ENCODE measurements at places on chromosomes 1 and 21. TPM values are rescaled to one million over a fixed set of nuclear protein-coding genes. Genes with fewer than 3 reads are reported as not detected.
A peak's percentile ranks its signal among the peaks of the same experiment; 100 is the strongest.

- no peak overlapping the region for H3K4me3 ChIP-seq
- no peak for DNase-seq
- no peak overlapping the region for H3K27ac ChIP-seq
- no peaks in the 10 kb centered on the region for H3K36me3 ChIP-seq
Observed at GRCh38 chr1:107867422-107867821, 97.6 kb downstream of the VAV3 start.

Gene WDR26
- 101 TPM for total RNA-seq

DNA sequence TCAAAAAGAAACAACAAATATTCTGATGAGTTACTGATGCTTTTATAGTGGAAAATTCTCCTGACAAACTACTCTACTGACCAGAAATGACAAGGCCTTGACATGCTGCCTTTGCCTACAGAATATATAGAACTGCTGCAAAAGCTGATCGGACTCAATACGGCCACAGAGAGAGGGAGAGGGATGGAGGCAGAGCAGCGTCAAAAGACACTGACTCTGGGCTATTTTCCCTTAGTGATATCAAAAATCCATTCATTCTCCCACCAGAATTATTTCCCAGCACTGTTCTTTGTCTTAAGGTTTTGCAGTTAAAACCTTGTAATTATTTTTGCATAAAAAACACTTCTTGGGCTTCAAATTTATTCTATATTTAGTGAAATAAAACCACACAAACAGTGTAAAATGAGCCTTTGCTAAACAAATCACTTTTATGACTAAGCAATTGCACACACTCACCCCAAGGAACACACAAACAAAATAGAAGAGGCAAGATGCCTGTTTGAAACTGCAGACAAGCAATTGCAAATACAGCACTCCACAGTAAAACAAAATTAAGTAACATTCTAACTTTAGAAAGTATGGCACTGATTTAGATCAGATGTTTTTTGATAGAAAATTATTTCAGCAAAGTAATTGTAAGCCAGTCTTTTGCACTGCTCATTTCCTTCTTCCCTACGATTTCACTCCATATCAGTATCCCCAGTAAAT lies 1036.4 kb downstream of the ADGRL2 start:
- H3K27ac ChIP-seq = no peak overlapping the region
- no peaks in the 10 kb centered on the region for H3K4me1 ChIP-seq
- H3K27me3 ChIP-seq = peaks cover 3% of the 10 kb centered on the region
- H3K36me3 ChIP-seq = no peaks in the 10 kb centered on the region
- no peak for DNase-seq

DNA sequence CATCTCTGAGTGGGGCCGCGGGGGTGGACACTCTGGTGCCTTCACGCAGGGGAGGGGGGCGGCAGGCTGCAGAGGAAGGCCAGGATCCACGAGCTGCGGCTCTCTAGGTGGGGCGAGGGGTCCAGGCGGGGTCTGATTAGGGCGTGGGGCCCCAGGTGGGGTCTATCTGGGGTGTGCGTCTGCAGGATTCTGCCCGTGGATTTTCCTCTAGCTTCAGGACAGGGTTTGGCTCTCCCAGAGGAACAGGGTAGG lies 6.3 kb downstream of the JMJD4 start:
- peak overlapping the region; percentile 78 for H3K27ac ChIP-seq
- peak overlapping the region; percentile 75 for H3K4me3 ChIP-seq
- H3K27me3 ChIP-seq = no peaks in the 10 kb centered on the region
- no peak for DNase-seq
- peaks cover 30% of the 10 kb centered on the region for H3K4me1 ChIP-seq

GRCh38 chr1:22831729-22832413 lies 121.2 kb downstream of the EPHB2 start:
- peaks cover 2% of the 10 kb centered on the region for H3K36me3 ChIP-seq
- DNase-seq = no peak
- H3K27me3 ChIP-seq = no peaks in the 10 kb centered on the region
- peaks cover 77% of the 10 kb centered on the region for H3K4me1 ChIP-seq
- peak overlapping the region; percentile 34 for H3K27ac ChIP-seq
- no peak overlapping the region for H3K4me3 ChIP-seq

GRCh38 chr1:200265881-200266280 lies 144.0 kb downstream of the ZNF281 start:
- H3K4me1 ChIP-seq = peaks cover 13% of the 10 kb centered on the region
- no peaks in the 10 kb centered on the region for H3K27me3 ChIP-seq
- no peak for DNase-seq
- no peak overlapping the region for H3K27ac ChIP-seq

DNA sequence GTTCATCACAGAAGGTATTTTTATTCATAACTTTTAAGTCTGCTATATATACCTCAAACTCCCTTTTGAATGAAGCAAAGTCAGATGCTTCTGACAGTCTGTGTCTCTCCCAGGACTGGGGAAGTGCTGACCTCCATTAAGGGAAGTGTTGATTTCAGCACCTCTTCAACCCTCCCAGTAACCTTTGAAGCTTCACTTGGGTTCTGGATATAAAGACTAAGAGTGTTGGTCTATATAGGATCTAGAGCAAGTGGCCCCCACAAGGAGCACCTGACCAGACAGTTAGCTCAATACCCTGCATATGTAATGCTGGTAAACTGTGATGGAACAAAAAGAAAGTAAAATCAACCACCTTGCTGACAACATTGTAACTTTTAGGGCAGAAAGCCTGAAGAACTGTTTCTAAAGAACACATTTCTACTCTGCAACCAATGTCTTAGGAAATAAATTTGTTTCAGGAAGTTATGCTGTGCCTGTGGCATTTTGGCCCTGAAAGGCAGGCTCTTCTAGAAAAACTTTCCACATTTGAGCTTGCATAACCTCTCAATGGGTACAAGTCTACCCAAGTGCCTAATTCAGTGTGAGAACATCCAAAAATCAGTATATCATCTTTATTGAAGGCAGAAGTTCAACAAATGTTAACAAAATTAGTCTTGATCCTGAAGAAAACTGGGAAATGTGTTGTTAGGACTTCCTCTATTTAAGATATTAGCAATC lies 865 bp upstream of the PTPN22 start:
- no peaks in the 10 kb centered on the region for H3K27me3 ChIP-seq
- no peak overlapping the region for H3K4me3 ChIP-seq
- H3K36me3 ChIP-seq = no peaks in the 10 kb centered on the region
- no peak overlapping the region for H3K27ac ChIP-seq
- H3K4me1 ChIP-seq = no peaks in the 10 kb centered on the region

Gene KCNK2
- total RNA-seq = 5.8 TPM

Data from mesothelial cell of epicardium (in vitro differentiated cells).